NCI-H774 (cell line): ENCODE measurements at places on chromosomes 3 and 15.

DNA sequence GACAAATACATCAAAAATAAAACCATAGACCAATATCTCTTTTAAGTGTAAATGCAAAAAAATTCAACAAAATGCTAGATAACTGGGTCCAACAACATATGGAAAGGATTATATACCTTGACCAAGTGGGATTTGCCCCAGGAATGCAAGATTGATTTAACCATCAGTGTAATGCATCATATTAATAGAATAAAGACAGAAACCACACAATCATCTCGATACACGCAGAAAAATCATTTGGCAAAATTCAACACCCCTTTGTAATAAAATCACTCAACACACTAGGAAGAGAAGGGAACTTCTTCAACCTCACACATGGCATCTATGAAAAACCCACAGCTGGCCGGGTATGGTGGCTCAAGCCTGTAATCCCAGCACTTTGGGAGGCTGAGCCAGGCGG, 19.5 kb downstream of the GREM1 start:
- DNase-seq: no peak

DNA sequence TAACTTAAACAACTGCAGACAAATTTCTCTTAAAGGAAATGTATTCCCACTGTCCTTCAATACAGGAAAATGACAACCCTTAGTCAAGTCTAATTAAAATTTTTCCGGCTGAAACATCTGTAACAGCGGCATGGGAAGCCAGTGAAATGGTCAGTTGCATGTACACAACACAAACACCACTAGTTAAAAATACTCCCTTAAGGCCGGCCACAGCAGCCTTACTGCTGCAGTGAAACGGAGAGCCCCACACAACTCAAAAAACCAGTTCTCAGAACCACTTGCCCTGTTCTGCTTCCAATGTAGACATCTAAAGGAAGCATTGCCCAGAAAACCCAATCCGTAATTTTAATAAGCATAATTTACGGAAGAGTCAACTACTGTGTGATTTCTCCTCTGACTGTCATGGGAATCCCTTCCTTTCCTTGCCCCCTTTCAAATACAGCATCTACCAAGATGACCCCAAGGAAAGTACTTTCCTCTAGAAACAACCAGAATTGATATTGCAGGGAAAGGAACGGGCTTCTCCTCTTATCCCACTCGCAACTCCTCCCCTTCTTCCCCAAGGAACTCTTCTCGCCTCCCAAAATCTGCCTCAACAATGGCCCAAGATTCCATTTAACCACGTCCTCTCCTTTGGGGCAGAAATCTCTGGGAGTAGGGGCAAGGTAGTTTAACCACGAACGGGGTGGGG, 1.6 kb downstream of the FBN1 start:
- no peak for DNase-seq

GRCh38 chr3:73385568-73385967, 239.2 kb downstream of the PDZRN3 start:
- no peak for DNase-seq

DNA sequence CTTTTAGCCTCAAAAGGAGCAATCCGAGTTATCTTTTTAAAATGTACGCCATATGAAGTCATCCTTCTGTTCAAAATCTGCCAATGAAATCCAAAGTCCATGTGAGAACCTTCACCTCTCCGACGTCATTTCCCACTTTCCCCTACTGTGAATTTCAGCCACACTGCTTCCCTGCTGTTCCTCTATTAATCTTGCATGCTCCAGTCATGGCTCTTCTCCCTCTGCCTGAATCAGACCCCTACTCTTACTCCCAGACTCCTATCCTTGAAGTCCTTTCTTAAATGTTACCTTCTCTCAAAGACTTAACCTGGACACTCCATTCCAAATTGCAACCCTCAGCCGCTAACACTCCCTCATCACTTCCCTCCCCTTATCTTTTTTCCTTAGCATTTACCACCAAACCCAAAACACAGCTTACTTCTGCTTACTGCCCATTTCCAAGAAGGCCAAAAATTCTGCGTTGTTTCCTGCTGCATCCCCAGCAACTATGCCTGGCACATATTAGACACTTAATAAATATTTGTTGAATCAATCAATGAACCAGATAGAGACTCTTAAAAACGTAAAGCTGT, 1.2 kb downstream of the NKIRAS1 start:
- DNase-seq: no peak

- no peak for DNase-seq
Observed at GRCh38 chr3:16484216-16484615, 29.3 kb downstream of the RFTN1 start.

DNA sequence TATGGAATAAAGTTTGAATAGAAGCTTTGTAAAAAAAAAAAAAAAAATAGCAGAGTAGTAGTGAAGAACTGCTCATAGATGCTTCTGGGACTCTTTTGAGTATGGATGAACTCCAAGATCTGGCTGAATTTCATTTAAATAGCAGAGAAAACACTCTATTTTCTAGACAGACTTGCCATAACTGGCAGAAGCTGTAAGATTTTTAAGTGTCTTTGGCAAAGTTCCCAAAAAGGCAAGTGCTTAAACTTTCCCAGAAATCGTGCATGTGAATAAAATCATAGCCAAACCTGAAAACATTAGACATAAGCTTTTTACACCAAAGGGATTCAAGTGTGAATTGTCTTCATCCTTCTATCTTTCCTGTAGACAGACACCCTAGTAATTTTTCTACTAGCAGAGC, 110.3 kb upstream of the MITF start:
- DNase-seq: no peak

DNA sequence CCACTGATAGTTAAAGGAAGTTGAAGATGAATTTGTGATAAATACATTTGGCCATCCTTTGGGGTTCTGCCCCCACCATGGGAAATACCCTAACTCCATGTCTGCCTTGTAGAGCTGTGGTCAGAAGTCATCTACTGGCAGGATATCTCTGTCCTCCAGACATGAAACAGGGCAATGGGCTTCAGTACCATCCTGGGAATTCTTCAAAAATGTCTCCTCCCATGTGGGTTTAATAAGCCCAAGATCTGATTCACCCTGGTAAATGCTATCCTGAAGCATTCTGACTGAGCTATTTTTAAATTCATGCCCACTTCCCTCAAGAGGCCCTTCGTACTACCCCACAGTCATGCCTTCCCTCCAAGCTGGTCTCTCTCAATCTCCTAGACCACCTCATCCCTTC, 113.7 kb upstream of the SLC25A36 start:
- no peak for DNase-seq

DNA sequence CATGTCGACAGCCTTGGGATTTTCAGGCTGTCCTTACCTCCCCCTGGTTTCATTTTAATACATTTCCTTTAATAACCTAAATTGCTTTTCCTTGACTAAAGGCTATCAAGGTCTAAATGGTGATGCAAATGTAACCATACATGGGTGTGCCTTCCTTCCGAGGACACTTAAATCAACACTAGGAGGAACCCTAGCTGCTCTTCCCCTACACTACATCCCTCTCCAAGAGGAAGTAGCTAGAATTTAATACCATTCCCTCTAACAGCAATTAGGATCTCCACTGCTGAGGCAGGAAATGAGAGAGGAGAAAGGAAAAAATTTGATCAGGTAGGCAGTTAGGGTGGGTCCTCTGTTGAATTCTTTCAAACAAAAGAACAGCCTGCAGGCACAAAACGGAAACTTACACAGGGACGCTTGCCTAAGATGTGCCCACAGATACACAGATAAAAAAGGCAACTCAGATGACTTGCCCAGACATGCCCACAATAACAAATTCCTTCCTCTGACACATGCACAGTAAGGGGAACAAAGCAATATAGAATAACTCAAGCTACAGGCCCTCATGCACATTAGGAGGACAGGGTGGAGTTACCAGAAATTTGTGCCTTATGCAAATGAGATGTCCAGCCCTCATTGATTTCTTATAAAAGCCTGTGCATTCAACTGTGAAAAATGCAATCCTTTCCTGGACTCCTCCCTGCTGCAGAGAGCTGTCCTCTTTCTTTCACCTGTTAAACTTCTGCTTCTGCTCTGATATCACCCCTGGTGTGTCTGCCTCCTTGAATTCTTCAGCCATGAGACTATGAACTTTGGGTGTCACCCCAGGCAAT, 1024.4 kb upstream of the CADM2 start:
- DNase-seq: no peak

- DNase-seq: no peak
Observed at GRCh38 chr3:168436245-168436724, 340.6 kb upstream of the GOLIM4 start.

DNA sequence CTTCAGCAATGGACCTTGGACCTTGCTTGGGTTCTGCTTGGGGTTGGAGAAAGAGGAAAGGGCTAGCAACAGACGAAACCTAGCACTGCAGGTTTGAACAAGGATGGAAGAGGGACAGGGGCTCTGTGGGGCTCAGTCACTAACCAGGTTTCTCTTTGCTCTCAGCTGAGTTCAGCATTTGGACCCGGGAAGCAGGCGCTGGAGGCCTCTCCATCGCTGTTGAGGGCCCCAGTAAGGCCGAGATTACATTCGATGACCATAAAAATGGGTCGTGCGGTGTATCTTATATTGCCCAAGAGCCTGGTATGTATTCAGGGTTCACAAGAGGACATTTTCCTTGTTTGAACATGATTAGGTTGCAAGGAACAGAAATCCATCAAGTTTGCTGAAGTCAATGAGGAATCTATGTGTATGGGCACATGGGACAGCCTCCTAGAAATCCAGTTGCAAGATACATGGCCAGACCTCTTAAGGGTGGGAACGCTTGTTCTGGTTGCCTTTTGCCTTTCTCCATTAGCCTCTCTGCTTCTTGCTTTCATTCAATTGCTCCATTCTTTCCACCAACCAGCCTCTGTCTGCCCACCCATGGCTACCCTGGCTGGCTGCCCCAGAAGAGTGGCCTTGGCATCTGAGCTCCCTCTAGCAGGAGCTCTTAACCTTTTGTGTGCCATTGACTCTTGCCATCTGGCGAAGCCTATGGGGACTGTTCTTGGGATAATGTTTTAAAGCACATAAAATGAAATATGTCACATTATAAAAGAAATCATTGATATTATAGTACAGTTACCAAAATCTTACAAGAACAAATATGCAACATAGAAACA, 55.9 kb downstream of the DNASE1L3 start:
- DNase-seq: no peak
